Naive B cell (primary cell): ENCODE measurements at places on chromosomes 2 and 18. TPM values are rescaled to one million over a fixed set of nuclear protein-coding genes. Genes with fewer than 3 reads are reported as not detected.

DNA sequence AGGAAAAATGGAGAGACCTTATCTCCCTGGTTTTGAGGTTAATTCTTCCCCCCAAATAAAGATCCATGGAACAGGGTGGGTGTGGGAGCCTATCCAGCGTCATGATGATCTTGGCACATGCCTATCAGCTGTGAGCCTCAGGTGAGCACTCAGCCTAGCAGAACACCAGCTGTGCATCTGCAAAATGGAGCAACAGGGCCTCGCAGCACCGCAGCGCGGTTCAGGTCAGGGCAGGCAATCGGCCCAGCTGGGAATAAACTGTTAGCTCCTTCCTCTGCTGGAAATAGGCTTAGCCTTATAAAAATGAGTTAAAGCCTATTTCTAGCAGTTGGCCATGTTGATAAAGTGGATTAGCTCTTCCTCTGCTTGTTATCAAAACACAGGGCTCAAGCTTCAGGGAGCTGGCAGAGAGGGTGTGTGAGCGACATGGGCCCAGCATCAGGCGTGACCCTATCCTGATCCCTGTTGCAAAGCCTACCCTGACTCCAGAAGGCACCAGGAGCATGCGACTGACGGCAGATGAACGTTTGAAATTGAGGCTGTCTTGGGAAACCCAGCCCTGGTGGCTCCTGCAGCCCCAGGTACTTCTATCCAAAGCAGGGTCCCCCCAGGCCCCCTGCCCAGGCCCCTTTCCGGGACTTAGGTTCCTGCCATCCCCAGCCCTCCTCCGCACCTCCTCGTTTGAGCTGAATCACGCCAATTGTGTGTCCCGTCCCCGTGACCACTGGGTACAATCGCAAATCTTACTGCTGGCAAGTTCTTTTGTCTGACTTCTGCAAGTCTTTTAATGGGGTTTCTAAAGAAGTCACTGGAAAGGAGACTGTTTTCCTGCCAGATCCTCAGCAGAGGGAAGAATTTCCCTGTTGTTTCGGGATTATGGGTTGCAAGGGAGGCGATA lies 35.4 kb downstream of the ARHGEF4 start:
- DNase-seq: no peak

- DNase-seq: no peak
Measured at GRCh38 chr2:198203336-198204069, 399.1 kb downstream of the PLCL1 start.

DNA sequence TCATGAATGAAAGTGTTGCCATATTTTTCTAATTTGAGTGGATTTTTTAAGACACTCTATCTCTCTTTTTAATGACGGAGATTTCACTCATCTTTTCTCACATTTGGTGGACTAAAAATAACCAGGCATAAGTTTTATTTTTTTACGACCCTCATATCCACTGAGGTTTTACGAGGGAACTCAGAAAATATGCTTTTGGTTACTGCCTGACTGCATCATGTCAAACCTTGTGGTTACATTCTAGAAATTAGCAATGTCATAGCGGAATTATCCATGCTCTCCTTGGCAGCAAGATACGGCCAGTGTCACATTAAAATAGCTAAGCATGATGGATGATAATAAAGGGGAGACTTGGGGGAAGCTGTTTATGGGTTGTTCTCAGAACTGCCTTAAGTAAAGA lies 428.6 kb upstream of the FSHR start:
- no peak for DNase-seq

ASAP2 gene
- polyA plus RNA-seq: not detected

DNA sequence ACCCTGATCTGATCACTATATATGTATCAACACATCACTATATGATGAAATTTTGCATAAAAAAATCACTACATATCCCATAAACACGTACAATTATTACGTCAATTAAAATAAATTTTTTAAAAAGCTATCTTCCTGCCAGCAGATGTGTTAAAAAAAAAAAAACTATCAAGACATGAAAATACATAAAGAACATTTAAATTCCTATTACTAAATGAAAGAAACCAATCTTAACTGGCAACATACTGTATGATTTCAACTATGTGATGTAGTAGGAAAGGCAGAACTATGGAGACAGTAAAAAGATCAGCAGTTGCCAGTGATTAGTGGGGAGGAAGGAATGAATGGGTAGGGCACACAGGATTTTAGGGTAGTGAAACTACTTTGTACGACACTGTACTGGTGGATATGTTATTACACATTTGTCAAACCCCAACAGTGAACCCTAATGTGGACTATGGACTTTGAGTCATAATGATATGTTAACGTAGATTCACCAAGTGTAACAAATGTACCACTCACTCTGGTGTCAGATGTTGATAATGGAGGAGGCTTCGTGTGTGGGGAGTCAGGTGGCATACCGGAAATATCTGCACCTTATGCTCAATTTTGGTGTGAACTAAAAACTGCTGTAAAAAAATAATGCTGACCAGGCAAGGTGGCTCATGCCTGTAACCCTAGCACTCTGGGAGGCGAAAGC lies 27.4 kb downstream of the USP34 start:
- DNase-seq: peak; percentile 60

DNA sequence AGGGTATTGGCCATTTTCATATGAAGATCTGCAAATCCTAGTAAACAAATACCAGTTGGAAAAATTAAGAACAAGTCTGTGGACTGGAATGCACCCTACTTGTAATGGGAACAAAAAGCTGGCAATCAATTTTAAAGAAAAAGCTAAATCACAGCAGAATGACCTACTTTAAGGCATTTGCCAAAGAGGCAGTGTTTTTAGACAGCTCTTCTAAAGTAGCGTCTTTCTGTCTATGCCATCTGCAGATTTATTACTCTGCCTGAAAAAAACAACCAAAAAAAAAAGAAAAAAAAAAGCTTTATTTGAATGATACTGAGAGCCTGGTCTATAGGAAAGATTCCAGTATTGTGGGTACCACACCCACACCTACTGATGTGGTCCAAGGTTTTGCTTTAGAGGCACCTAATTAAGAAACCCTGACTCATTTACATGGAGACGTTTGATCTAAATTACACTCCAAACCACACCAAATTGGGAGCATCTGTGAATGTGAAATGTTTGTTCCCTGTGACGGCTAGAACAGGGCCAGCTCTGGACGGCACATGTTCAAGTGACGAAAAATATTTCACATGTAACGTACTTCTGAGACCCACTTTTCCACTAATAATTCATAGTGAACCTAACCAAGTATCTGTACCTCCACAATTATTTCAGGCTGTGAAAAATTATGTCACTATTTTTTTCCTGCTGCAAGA lies 597.1 kb downstream of the ARHGAP15 start:
- DNase-seq: no peak

GRCh38 chr18:39215920-39216319 lies 1650.3 kb upstream of the CELF4 start:
- no peak for DNase-seq

GRCh38 chr2:64056021-64056420 lies 36.8 kb upstream of the VPS54 start:
- DNase-seq: no peak

GRCh38 chr2:23294238-23294637 lies 90.7 kb upstream of the KLHL29 start:
- no peak for DNase-seq

GALR1 gene
- polyA plus RNA-seq: not detected

- no peak for DNase-seq
Measured at GRCh38 chr2:99602476-99602875, 112.7 kb upstream of the REV1 start.

DNA sequence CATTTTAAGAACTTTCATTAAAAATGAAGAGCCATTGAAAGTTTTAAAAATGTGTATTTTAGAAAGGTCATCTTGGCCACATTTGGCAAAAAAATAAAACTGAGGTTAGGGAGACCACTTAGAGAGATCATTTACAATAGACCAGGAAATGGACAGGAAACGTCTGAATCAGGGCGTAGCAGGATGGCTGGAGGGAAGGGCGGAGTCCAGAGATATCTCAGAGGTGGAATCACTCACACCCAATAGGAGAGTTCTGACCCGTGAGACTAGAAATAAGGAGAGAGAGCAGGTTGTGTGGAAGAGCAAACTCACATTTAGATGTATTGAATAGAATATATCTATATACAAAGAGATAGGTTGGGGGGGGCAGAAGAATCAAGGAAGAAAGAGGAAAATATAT lies 373.4 kb downstream of the METTL4 start:
- no peak for DNase-seq

GRCh38 chr2:208077276-208077675 lies 47.0 kb downstream of the CRYGD start:
- DNase-seq: no peak

GRCh38 chr2:172376505-172377125 lies 50.8 kb upstream of the ITGA6 start:
- no peak for DNase-seq

ITGAV gene
- polyA plus RNA-seq: 0.74 TPM

ERBB4 gene
- not detected for polyA plus RNA-seq

PPP1R1C gene
- not detected for polyA plus RNA-seq

MTX2 gene
- polyA plus RNA-seq: 15.6 TPM

AQP4 gene
- not detected for polyA plus RNA-seq

DNA sequence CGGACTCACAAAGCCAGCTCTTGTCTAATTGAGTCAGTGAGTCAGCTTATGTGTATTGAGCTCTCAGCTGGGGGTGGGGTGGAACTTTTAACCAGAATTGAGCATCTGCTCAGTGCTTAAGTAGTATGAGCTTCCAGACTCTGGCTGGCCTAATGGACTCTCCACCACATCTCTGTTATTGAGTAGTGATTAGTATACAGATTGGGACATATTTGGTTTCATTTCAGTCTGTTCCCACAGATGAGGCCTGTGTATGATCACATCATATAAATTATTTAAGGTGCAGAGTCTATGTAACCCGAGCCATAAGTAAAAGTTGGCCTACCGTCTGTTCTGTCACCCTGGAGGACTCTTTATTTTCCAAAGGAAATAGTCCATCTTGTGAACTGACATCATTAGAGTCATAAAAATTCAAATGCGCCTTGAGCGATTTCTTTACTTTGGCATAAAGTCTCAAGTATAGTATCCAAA lies 152.1 kb downstream of the THSD7B start:
- no peak for DNase-seq

IL36G gene
- not detected for polyA plus RNA-seq

- no peak for DNase-seq
Measured at GRCh38 chr18:45008694-45009413, 328.2 kb downstream of the SETBP1 start.

GRCh38 chr18:53747663-53748160 lies 476.8 kb downstream of the MBD2 start:
- no peak for DNase-seq

- no peak for DNase-seq
Measured at GRCh38 chr2:12701786-12702167, 15.0 kb upstream of the TRIB2 start.

DNA sequence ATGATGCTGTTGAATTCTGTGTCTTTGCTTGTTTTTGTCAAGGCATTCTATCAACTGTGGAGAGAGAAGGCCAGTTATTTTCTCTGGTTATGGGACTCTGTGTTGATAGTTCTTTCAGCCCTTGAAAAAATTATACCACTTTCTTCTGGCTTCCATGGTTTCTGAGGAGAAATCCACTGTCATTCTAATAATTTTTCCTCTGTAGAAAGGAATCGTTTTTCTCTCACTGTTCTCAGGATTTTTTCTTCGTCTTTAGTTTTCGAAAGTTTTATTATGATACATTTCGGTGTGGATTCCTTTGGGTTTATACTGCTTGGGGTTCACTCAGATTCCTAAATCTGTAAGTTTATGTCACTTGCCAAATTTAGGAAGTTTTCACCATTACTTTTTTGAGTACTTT lies 6.6 kb downstream of the GALNT1 start:
- no peak for DNase-seq

- no peak for DNase-seq
Measured at GRCh38 chr2:157685572-157685971, 56.9 kb upstream of the ACVR1C start.

GKN2 gene
- not detected for polyA plus RNA-seq

GRCh38 chr2:174588463-174588862 lies 9.1 kb downstream of the WIPF1 start:
- no peak for DNase-seq

GRCh38 chr2:236302555-236302954 lies 38.3 kb upstream of the ASB18 start:
- DNase-seq: no peak

ATP8B1 gene
- not detected for polyA plus RNA-seq

- DNase-seq: peak; percentile 51
Measured at GRCh38 chr18:36149514-36150289, 20.0 kb downstream of the ELP2 start.

- no peak for DNase-seq
Measured at GRCh38 chr2:223494942-223495341, 107.2 kb downstream of the SCG2 start.

GRCh38 chr18:59651071-59651470 lies 46.2 kb downstream of the CCBE1 start:
- DNase-seq: no peak

DNA sequence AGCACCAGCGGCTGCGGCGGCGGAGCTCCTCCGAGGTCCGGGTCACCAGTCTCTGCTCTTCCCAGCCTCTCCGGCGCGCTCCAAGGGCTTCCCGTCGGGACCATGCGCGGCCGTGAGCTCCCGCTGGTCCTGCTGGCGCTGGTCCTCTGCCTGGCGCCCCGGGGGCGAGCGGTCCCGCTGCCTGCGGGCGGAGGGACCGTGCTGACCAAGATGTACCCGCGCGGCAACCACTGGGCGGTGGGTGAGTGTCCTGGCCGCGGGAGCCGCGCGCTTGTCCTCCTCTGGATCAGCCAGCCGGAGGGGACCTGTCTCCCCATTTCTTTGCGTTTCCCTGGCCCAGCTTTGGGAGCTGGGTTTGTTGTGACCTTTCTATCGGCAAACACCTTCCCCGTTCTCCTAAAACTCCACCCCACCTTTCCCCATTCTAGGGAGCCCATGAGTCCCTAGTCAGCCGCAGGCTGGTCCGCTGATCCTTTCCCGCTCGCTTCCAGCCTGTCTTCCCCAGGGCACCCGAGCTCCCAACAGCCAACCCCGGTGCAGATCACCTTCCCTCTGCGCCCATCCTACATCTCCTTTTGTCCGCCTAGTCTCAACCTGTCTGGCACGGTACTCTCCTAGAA lies 316 bp downstream of the GRP start:
- no peak for DNase-seq

GRCh38 chr2:46387886-46388515 lies 90.8 kb downstream of the EPAS1 start:
- no peak for DNase-seq

DNA sequence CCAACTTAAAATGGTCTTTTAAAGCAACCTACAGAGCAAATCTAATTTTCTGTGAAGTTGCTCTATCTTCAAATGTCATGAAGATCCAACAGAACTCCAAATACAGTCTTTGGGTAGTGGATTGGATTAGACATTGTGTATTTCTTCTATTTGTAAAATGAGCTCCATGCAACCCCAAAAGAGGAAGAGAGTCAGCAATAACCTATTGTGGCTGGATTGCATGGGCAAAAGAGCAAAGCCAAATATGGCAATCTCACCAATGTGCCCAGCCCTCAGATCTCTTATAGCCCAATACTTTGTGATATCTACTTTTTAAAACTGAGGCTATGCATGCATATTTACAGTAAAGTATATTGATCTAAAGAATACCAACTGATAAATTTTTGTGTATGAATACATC lies 146.3 kb downstream of the TXNL1 start:
- no peak for DNase-seq

DNA sequence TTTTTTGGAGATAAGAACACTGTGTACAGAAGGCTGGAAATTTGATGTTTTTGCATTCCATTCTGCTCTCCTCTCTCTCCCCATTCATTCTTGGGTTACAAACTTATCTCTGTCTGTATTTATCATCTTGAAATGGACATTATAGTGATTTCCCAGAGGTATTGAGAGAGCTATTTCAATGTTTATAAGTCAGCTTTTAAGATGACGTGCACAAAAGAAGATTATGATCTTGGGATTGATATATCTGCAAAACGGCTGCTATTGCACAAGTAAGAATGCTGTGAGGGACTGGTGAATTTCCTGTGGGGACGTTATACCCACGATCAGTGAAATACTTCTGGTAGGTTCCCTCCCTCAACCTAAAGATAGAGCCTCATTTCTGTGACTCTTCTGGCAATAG lies 61.0 kb upstream of the DTNA start:
- DNase-seq: no peak
